ENCODE measurements at places on chromosomes 1 and 21.

- no peak for DNase-seq
These were observed 360.3 kb downstream of the NTNG1 start for GRCh38 chr1:107501081-107501605.

DNA sequence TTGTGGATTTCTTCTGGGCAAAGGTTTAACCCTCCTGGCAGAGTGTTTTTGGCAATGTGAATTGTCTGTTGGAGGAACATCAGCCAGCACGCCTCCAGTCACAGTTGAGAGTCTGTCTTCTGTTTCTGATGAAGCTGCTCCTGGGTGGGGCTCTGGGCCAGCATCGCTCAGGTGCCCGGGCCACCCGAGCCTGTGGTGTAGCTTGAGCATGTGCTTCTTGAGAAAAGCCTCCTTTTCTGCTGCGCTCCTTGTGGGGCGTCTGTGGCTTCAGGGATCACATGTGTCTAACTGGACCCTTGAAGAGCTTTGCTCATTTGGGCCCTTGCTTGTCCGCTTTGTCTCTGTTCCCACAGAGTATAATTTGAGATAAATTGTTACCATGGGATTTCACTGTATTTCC, 7.2 kb downstream of the RER1 start:
- no peak for DNase-seq

DNA sequence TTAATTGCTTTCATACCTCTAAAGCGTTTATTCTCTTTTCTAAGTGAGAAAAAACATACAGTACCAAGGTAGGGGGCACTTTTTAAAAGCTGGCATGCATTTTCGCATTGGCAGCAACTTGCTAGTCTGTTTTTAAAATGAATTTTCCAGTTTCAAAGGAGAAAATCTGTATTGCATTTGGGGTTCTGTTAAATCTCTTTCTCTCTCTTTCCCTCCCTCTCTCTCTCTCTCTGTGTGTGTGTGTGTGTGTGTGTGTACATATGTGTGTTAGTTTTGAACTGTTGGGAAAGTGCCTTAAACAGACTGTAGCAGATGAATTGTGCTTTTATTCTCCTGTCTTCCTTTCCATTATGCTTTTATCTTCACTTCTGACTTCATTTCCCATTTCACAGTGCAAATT, 7.3 kb downstream of the NIBAN1 start:
- DNase-seq: no peak

- no peak for DNase-seq
These were observed 78.0 kb upstream of the OLIG2 start for GRCh38 chr21:32947736-32948135.

DNA sequence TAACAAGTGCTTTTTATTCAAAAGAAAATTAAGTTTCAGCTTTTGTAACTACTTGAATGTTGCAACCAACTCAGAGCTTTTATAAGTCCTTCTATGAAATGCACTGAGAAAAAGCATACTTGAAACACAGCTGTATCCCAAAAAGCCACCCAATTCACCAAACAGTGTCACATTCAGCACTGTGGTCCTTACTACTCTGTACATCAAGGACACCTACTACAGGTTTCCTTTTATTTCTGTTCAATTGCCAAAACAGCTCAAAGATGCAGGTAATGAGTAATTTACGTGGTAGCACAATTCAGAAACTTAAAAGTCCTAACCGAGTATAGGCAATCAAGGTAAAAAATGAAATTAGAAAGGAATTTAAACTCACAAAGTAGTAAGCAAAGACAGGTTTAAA, 2.5 kb downstream of the EIF4G3 start:
- no peak for DNase-seq

- peak; percentile 71 for DNase-seq
These were observed 9.0 kb upstream of the RPL5 start for GRCh38 chr1:92822879-92823278.

DNA sequence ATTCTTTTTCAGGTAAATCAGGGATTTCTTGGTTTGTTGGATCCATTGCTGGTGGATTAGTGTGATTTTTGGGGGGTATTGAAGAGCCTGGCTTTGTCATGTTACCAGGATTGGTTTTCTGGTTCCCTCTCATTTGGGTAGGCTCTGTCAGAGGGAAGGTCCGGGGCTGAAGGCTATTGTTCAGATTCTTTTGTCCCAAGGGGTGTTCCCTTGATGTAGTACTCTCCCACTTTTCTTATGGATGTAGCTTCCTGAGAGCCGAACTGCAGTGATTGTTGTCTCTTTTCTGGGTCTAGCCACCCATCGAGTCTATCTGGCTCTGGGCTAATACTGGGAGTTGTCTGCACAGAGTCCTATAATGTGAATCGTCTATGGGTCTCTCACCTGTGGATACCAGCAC, 17.6 kb upstream of the CCSAP start:
- DNase-seq: no peak

DNA sequence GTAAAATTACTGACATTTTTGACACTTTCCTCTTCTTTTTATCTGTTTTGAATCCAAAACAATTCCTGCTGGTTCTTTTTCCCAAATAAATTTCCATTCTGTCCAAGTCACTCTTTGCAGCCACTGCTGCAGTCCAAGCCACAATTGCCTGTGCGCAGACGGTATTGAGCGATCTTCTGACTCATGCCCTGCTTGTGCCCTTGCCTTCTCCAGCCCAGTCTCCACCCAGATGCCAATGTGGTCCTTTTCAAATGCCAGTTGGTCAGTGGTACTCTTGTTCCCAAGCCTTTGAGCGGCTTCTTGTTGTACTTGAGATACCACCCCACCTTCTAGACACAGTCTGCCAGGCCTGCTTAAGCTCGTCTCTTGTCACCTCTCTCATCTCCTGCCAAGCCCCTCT, 78.9 kb downstream of the CAMTA1 start:
- peak; percentile 71 for DNase-seq

DNA sequence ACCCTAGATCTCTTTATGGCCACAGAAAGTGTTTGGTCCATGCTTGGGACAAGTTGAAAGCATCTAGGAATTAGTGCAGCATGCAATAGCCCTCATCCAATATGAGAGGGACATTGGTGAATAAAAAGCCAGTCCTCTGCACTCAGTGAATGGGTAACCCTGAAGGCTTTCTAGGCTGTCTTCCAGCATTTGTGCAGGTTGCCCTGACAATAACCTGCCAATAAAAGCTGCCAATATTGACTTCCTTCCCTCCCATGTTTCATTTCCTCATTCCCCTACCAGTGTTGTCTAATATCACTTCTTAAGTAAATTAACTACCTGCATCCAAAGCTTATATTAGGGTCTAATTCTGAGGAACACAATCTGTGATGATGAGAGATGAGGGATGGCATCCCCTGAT, 563.6 kb upstream of the NEGR1 start:
- no peak for DNase-seq

GRCh38 chr1:8765198-8765597, 52.2 kb downstream of the RERE start:
- DNase-seq: no peak

DNA sequence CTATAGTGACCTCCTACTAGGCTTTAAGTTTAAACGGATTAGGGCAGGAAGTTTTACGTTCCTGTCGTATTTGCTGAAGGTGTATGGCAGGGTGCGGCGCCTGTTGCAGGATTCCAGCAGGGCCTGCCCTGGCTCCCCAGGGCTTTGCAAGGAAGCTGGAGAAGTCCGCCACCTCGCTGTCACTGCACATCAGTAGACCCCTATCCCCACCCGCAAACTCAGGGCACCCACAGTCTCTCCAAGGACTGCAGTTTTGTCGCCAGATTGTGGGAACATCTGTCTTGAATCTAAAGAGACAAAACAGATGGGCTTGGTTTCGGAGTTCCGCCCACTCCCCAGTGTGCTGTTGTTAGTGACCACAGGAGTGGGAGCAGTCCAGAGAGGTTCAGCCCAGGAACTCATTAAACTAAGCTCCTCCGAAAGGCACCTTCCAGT, 110.8 kb downstream of the CDC7 start:
- DNase-seq: no peak

DNA sequence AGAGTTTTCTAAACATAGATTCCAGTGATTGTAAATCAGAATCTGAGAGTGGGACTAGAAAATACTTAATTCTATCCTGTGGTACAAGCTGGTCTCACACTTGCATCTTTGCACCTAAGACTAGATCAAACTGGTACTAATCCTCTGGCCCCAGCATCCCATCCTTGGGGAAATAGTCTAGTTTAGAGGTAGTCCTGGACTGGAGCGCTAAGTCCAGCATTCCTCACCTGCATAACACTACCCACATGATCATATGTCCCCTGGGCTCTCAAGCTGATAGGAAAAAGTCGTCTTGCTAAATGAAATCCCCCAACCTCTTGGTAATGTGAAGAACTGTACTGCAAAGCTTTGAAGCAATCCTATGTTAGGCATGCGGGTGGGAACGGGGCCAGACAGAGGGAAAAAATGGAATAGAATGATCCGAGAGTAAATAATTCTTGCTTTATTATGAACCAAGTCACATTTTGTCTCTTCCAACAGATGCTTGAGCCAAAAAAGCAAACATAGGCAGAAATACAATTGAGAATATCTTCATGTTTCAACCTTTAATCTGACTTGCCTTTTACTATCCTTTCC, 4.8 kb downstream of the COX20 start:
- DNase-seq: no peak

GRCh38 chr1:94753171-94753972, 66.8 kb upstream of the SLC44A3 start:
- DNase-seq: peak; percentile 42

- DNase-seq: no peak
These were observed 93.8 kb downstream of the USP25 start for GRCh38 chr21:15823486-15824150.

DNA sequence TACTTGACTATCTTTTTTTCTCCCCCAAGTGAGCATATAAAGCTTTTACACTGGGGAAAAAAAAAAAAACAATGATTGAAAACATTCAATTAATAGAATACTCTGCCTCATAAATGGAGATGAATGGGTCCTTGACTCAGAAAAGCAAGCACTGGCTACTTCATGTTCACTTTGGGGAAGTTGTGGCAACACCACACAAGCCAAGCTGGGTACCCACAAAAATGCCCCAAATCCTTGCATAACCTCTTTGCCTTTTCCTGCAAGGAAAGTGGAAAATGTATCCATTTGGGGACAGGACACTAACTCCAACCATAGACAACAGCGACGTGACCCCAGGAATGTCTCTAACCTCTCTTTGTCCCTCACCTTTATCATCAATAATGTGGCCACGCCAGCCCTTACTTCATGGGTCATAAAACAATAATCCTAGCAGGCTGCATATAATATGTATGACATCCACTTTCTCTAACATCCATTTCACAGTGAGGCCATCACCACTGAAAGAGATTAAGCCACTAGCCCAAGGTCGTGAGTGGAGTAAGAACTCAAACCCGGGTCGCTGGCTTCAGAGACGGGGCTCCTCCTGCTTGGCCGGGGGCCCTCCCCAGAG, 2.3 kb downstream of the ECE1 start:
- DNase-seq: no peak

DNA sequence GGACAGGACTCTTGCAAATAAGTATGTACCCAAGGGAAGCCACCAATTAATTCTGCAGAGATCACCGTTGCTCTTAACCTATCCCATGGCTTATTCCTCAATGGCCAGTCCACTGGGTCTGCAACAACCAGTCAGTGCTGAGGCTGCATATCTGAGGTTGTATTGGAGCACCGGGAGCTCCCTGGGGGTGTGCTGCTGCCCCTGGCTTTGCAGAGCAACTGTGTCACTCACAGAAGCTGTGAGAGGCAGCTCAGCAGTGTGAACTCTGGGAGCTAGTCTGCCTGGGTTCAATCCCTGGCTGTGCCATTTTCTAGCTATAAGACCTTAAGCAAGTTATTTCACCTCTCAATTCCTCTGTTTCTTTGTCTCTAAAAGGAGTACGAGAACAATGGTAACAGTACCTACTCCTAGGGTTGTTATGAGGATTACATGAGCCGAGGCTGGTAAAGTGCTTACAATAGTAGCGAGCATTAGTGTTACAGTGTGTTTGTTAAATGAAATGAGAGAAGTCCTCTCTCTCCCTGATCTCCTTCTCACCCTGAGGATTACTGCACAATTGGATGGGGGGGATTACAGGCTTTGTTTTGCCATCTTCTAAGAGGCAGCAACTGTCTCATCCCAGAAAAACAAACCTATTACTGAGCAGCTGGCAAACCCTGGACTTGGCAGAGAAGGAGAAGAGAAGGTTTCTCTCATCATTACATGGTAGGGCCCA, 3.6 kb downstream of the RXRG start:
- DNase-seq: no peak

DNA sequence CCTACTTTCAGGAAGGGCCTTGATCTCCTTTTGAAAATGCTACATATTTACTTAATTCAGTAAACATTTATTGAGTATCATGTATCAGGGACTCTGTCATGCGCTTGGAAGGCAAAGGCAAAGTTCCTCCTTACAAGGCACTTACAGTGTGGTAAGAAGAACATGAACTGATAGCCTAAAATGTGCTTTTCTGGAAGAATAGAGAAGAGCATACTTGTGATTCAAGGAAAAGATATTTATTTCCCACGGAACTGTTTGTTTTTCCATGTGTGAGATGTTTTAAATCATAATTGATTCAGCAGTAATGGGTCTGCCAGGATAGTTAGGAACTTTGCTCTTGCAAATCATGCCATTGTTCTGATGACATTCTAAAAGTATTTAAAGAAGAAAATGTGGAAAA, 110.1 kb upstream of the ZNHIT6 start:
- DNase-seq: peak; percentile 31

- peak; percentile 83 for DNase-seq
These were observed 168.4 kb downstream of the ZZZ3 start for GRCh38 chr1:77513839-77514763.

GRCh38 chr1:197351821-197352440, 83.9 kb downstream of the CRB1 start:
- no peak for DNase-seq

DNA sequence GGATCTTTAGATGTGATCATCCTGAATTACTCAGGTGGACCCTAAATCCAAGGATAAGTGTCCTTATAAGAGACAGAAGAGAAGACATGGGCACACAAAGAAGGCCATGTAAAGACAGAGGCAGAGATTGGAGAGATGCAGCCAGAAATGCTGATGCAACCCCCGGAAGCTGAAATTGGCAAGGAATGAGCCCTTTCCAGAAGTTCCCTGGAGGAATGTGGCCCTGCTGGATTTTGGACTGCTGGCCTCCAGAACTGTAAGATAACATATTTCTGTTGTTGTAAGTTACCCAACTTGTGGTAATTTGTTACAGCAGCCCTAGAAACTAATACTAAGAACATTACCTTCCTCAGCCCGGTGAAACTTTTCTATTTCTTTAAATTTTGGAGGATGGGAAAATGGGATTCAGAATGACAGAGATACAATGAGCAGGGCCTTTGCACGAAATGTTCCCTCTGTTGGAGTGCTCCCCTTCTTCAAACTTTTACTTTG, 11.2 kb upstream of the PLPP3 start:
- no peak for DNase-seq

DNA sequence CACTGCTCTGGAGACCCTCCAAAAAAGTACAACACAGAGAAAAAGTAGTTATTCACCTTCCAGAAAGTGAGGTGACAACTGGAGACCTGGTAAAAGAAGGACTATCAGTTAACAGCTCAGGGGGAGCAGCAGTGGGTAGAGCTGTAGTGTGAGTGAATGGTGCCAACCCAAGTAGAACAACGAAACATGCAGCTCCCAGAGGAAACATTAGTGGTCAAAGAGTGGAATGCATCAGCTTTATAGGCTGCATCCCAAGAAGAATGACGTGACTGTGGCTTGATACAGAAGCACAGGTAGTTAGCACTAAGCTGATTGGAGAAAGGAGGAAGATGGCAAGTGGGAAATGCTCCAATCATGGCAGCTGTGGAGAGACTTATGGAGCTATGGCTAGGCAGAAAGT, 275.7 kb upstream of the CAMK1G start:
- no peak for DNase-seq

GRCh38 chr1:176669782-176670181, 206.8 kb downstream of the PAPPA2 start:
- peak; percentile 58 for DNase-seq

GRCh38 chr21:38379147-38379546, 119.1 kb downstream of the ERG start:
- DNase-seq: no peak

Data from astrocyte of the hippocampus (primary cell).